Activated CD4-positive, alpha-beta T cell treated with anti-CD3 and anti-CD28 coated beads, Interleukin-2, amount 10 ng/mL, durations not matched to agents 24 days and 14 days (primary cell): ENCODE measurements at places on chromosomes 7 and 10. TPM values are rescaled to one million over a fixed set of nuclear protein-coding genes. Genes with fewer than 3 reads are reported as not detected.

DNA sequence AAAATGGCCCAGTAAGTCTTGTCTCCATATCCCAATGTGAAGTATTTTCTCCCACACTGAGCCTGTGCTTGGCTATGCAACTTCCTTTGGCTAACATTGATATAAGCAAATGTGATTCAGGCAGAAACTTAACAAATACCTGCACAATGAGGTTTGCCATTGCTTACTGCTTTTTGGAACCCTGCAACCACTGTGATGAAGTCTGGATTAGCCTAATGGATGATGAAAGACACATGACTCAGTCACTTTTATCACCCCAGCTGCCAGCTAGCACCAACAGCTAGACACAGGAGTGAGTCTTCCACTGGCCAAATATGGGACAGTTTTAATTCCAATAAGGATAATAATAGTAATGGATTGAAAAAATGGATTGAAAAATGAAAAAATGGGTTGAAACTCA, 854.5 kb downstream of the GRM8 start:
- H3K27ac ChIP-seq: no peak overlapping the region
- H3K27me3 ChIP-seq: no peaks in the 10 kb centered on the region
- H3K4me1 ChIP-seq: no peaks in the 10 kb centered on the region
- no peaks in the 10 kb centered on the region for H3K36me3 ChIP-seq

DNA sequence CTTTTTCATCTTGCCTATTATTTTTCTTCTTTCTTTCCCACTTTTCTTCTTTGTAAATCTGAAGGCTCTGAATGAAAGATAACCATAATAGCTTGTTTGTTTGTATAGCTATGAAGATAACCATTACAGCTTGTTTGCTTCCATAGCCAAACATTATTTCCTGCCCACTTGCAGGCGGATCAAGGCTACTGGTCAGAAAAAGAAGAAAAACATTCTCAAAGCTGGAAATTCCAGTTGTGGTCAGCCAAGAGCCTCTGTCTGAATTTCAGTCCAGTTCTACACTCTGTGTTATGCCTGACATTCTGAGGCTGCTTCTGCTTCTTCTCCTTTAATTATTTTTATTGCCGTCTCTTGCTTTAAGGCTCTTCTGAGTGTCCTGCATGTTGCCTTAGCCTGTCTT, 48.9 kb downstream of the TMEM178B start:
- H3K4me3 ChIP-seq: no peak overlapping the region
- H3K27me3 ChIP-seq: peaks cover 17% of the 10 kb centered on the region
- no peak for DNase-seq
- H3K36me3 ChIP-seq: no peaks in the 10 kb centered on the region

GPR37 gene
- not detected in 2 replicates for total RNA-seq

DNA sequence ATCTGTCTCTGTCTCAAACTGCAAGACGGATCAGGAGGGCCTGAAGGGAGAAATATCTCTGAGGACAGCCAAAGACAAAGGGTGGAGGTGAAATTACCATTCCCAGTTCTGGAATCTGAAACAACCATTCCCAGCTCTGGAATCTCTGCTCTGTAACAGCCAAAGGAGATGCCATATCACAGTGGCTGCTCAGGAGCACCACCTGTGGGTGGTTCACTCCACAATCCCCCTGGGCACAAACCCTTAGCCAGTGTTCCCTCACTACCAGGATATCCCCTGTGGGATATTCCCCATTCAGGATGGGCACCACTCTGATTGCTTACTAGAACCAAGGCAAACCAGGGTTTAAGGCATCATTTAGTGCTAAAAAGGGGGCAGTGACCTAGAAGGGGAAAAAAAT, 199.0 kb downstream of the HTR7 start:
- H3K36me3 ChIP-seq: no peaks in the 10 kb centered on the region
- H3K4me3 ChIP-seq: no peak overlapping the region
- no peaks in the 10 kb centered on the region for H3K4me1 ChIP-seq
- H3K27me3 ChIP-seq: no peaks in the 10 kb centered on the region

NOC3L gene
- 56.8 and 56.9 TPM in 2 replicates for total RNA-seq

DNA sequence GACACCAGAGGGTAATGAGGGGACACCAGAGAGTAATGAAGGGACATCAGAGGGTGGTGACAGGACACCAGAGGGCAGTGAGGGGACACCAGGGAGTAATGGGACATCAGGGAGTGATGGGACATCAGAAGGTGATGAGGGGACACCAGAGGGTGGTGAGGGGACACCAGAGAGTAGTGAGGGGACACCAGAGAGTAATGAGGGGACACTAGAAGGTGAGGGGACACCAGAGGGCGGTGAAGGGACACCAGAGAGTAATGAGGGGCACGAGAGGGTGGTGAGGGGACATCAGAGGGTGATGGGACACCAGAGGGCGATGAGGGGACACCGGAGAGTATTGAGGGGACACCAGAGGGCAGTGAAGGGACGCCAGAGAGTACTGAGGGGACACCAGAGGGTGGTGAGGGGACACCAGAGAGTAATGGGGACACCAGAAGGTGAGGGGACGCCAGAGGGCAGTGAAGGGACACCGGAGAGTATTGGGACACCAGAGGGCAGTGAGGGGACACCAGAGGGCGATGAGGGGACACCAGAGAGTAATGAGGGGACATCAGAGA, 10.6 kb downstream of the NACAD start:
- peaks cover 27% of the 10 kb centered on the region for H3K36me3 ChIP-seq
- H3K4me1 ChIP-seq: peaks cover 5% of the 10 kb centered on the region

OR2A42 gene
- not detected in 2 replicates for total RNA-seq

ITGA8 gene
- total RNA-seq: not detected in 2 replicates

DNA sequence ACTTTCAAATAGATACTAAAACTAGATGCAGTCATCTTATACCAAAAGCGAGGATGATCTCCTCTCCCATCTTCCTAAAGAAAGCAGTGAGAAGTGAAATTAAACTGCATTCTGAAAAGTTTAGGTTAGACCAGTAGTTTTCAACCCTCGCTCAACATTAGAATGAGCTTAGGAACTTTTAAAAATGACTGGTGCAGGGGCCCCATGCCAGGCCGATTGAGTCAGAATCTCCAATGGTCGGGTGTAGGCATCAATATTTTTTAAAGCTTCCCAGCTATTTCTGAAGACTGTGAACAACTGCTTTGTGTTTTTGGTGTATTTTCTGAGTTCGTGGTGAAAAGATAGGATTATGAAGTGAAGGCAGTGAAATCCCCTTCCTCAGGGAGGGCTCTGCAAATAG, 146.0 kb downstream of the VTI1A start:
- no peak overlapping the region for H3K4me3 ChIP-seq
- peaks cover 2% of the 10 kb centered on the region for H3K36me3 ChIP-seq
- DNase-seq: no peak
- no peaks in the 10 kb centered on the region for H3K4me1 ChIP-seq

GRCh38 chr10:33010132-33011037, 52.4 kb upstream of the ITGB1 start:
- H3K27ac ChIP-seq: no peak overlapping the region
- H3K4me1 ChIP-seq: peaks cover 17% of the 10 kb centered on the region
- DNase-seq: no peak
- H3K36me3 ChIP-seq: no peaks in the 10 kb centered on the region

- no peak overlapping the region for H3K4me3 ChIP-seq
- no peak for DNase-seq
- no peaks in the 10 kb centered on the region for H3K36me3 ChIP-seq
- H3K4me1 ChIP-seq: peaks cover 7% of the 10 kb centered on the region
- H3K27ac ChIP-seq: no peak overlapping the region
Measured at GRCh38 chr7:134947329-134947728, 39.0 kb upstream of the AGBL3 start.

ADAM22 gene
- 1.5 and 1.7 TPM in 2 replicates for total RNA-seq

DNA sequence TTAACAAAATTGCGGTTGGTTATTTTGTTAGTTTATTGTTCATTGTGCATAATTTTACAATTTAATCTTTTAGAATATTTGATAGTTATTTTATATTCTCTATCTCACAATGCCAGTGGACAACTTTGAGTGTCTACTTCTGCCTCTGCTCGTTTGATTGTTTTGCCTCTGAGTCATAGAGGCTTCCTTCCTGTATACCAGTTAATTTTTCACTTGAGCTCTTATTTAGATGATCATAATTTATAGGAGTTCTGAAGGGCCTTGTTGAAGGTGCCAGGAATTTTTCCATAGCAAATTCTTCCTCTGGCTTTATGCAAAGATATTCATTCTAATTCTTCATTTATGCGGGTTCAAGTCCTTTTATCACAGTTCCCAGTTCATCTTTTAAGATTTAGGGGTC, 5.2 kb upstream of the MALRD1 start:
- H3K36me3 ChIP-seq: no peaks in the 10 kb centered on the region
- no peak overlapping the region for H3K4me3 ChIP-seq
- no peak overlapping the region for H3K27ac ChIP-seq
- no peak for DNase-seq
- no peaks in the 10 kb centered on the region for H3K27me3 ChIP-seq

GRCh38 chr7:117572856-117573620, 93.2 kb downstream of the CFTR start:
- no peaks in the 10 kb centered on the region for H3K4me1 ChIP-seq
- H3K27me3 ChIP-seq: no peaks in the 10 kb centered on the region
- H3K27ac ChIP-seq: no peak overlapping the region
- H3K4me3 ChIP-seq: no peak overlapping the region
- H3K36me3 ChIP-seq: no peaks in the 10 kb centered on the region

DNA sequence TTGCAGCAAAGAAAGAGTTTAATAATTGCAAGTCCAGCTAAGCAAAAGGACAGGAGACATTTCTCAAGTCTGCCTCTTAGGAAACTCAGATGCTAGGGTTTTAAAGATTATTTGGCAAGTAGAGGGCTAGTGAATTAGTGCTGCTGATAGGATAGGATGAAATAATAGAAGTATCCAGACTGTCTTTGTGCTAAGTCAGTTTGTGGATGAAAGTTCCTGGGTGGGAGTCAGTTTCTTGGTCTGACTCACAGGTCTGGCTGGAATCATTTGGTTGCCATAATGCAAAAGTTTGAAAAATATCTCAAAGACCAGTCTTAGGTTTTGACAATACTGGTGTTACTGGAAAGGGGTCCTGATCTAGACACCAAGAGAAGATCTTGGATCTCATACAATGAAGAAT, 42.6 kb upstream of the INHBA start:
- H3K4me3 ChIP-seq: no peak overlapping the region
- no peaks in the 10 kb centered on the region for H3K27me3 ChIP-seq

DNA sequence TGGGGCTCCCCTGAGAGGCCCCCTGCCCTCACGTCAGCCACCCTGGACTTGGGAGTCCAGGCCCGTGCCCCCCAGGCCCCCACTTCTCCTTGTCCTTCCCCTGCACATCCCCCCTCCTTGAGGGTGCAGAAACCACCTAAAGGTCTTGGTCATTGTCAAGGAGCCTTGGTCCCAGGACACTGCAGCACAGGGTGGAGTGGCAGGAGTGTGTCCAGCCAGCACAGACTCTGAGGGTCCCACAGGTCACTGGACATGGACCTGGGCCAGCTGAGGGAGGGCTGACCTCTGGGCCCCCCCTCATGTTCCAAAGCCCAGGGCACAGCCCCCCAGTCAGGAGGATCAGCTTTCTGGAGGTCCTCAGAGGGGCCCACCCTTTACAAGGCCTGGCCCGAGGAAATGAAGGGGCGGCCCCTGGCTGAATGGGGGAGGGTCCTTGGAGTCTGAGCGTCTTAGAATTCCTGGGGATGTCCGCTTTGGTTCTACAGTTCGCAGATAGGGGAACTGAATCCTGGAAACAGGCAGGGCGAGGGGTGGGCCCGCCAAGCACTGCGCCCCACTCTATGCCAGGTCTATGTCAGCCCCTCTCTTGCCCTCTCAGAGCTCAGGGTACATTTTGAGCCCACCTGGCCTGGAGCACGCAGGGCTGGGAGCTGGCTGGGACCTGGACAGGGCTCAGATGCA, 54.0 kb downstream of the PWWP2B start:
- no peaks in the 10 kb centered on the region for H3K27me3 ChIP-seq
- H3K4me3 ChIP-seq: no peak overlapping the region
- peaks cover 23% of the 10 kb centered on the region for H3K4me1 ChIP-seq
- no peak for DNase-seq

HOXA7 gene
- not detected in 2 replicates for total RNA-seq

- no peak overlapping the region for H3K27ac ChIP-seq
- no peaks in the 10 kb centered on the region for H3K36me3 ChIP-seq
- peaks cover 1% of the 10 kb centered on the region for H3K27me3 ChIP-seq
- no peak overlapping the region for H3K4me3 ChIP-seq
- DNase-seq: no peak
Measured at GRCh38 chr10:62617652-62618051, 186.9 kb upstream of the ADO start.

ADRA2A gene
- total RNA-seq: 0.05 TPM in 1 of 2 replicates, not detected in the other

DNA sequence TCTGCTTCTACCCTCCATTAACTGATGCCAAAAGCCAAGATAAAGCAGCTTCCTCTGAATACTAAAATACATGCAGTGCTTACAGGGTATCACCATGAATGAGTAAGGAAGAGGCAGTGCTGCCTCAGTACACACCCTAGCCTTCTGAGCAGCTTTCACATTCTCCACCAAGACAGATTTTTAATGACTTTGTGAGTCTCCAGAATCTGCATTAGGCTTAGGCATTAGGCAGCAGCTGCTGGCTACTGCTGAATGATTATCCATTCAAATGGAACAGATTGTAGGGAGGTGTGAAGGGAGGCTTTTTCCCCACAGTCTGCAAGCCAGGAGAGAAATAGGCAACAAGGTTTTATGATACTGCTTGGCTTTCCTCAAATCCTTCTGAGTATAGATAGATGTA, 1226.7 kb upstream of the LRRN3 start:
- no peak overlapping the region for H3K4me3 ChIP-seq
- no peaks in the 10 kb centered on the region for H3K27me3 ChIP-seq
- DNase-seq: no peak
- H3K27ac ChIP-seq: no peak overlapping the region
- H3K36me3 ChIP-seq: no peaks in the 10 kb centered on the region
- H3K4me1 ChIP-seq: no peaks in the 10 kb centered on the region
